Kidney epithelial cell (primary cell): ENCODE measurements at places on chromosomes 1 and 21.

DNA sequence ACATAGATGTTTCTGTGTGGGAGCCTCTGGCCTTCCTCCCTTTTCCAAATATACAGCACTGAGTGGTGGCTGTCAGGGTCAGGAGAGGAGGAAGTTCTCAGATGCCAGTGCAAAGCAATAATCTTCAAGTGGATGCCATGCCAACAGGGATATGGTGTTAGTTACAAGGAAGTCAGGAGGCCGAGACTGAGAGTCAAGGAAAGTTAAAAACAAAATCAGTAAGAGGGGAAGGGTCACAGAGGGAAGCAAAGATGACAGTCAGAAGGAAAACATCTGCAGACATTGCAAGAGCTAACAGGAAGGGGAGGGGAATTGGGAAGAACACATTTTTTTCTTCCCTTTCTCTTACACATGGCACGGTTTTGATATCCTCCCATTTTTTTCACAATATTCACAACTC is 691.4 kb downstream of the ADGRL2 start:
- no peak for DNase-seq

- peak; percentile 86 for DNase-seq
These were observed 5.6 kb downstream of the OSBPL9 start for GRCh38 chr1:51622455-51622913.

GRCh38 chr1:199172171-199173124 is 533.6 kb downstream of the PTPRC start:
- no peak for DNase-seq

GRCh38 chr1:15722411-15722810 is 13.6 kb upstream of the SLC25A34 start:
- no peak for DNase-seq

DNA sequence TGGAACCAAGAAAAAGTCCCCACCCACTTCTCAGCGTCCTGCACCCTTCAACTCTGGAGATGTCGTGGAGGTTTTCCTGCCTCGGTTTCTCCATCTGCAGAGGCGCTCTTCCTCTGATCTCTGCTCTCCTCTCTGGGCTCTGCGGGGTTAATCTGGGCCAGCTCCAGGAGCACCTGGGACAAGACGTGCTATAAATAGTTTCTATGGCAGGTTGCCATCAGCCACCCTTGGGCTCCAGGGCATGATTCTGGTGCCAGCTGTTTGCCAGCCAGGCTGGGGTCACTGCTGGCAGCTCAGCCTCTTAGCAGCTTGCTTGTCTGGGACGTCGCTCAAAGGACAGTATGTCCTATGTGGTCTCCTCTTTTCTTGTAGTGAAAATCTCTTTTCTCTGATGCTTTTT is 137.1 kb downstream of the ACTL8 start:
- no peak for DNase-seq

DNA sequence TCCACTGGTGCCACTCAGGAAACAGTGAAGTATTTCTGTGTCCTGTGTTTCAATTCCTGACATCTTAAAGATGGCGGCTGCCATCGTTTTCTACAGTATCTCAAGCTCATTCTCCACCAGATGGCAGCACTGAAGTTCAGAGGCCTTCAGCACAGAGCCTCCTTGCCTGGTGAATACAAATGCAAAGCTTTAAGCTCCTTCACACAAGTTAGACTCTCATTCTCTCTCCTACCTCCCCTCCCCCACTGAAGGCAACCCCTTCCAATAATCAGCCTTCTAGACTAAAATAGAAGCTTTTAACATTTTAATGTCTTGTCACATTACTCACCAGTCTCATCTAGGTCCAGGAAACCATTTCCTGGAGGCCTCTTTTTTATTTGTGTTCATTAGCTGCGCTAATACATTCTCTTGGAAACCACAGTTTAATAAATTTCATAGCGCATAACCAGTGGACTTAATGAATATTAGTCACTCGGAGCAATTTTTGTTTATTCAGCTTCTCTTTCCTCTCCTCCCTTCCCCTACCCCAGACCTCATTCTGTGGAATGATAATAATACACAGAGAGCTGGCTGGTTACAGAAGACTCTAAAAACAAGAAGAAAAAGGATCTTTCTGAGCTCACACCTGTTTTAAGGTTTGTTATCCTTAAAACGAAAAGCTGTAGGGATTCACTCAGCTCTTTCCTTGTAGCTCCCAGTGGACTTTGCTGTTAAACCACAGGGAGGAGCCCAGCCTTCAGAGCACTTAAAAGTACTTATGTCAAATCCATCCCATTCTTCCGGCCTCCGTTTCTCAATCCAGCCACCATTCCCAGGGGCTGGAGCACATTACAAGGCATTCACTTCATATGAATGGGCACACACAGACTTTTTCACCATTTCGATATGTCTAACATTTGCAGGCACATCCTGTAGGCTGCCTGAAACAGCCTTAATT is 384.9 kb downstream of the HLX start:
- DNase-seq, result peak; percentile 59

DNA sequence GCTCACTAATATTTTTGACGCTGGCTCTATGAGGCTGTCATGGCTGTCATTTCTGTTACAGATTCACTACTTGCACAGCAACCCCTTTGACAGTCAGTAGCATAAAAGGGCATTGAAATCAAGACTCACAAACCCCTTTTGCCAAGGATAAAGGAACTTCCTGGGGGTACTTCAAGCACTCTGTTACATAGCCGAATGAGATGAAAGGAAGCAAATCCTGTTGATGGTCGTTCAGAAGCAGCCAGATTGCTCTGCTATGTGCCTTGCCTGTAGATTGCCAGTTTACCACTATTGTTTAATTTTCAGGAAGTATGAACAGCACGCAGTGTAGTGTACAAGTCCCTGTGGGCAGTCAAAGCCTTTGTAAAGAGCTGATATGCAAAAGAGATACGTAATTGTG is 296.2 kb downstream of the LRRIQ3 start:
- DNase-seq, result no peak

DNA sequence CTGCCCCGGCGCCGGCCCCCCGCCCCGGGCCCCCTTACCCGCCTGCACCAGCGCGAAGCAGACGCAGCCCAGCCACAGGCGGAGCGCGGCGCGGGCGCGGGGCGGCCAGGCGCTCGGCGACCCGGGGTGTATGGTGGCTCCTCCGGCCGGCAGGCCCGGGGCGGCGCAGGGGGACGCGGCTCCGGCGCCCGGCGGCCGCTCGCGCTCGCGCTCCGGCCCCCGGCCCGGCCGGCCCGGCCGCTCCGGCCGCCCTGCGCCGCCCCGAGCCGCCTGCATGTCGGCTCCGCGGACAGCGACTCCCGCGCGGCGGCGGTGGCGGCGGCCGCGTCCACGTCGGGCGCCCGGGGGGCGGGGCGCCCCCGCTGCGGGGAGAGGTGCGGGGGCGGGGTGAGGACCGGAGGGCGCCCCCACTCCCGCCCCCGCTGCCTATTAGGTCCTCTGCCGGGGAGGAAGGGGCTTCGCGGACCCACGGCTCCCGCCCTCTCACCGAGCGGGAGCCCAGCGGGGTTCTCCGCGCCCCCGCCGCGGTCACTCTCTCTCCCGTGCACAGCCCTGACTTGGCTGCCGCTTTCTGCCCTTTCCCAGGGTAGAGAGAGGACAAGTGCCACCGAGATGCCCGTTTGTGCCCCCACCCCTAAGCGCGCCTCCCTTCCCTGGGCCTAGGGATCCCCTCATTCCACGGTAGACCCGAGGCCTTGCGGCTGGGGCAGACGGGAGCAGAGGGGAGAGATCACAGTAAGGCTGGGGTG is at the start of gene FNDC5:
TSS of gene FNDC5 (minus strand) at position 298 of the 749 bp plus-strand sequence.
- no peak for DNase-seq

GRCh38 chr1:1065265-1065939 is 8.7 kb downstream of the RNF223 start:
- no peak for DNase-seq

DNA sequence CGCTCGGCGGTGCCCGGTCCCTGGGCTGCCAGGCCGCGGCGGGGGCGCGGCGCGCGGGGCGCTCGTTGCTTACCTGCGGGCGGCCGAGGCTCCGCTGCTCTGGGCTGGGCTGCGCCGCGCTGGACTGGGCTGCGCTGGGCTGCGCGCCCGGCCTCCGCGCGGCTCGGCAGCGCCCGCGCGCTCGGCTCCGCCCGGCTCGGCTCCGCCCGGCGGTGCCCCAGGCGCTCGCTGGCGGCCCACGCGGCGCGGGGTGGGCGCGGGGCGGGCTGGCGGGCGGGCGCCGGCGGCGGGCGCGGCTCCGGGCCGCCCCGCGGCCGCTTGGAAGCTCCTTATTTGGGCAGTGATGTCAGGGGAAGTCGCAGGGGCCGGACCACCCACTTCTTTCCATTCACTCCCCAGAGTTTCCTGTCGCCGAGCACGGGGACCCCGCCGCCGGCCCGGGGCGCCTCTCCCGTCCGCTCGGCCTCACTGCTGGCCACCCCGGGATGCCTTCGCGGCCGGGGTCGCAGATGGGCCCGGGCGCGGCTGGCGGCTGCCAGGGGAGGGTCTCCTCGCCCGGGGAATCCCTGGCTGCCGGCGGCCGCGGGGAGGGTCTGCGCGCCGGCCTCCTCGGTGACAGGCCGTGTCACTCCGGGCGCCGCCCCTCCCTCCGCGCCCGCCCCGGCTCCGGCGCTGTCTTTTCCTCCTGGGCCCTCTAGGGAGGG is 177.7 kb upstream of the EDN2 start:
- no peak for DNase-seq

- no peak for DNase-seq
These were observed 8.7 kb downstream of the AGPAT3 start for GRCh38 chr21:43873673-43874072.

DNA sequence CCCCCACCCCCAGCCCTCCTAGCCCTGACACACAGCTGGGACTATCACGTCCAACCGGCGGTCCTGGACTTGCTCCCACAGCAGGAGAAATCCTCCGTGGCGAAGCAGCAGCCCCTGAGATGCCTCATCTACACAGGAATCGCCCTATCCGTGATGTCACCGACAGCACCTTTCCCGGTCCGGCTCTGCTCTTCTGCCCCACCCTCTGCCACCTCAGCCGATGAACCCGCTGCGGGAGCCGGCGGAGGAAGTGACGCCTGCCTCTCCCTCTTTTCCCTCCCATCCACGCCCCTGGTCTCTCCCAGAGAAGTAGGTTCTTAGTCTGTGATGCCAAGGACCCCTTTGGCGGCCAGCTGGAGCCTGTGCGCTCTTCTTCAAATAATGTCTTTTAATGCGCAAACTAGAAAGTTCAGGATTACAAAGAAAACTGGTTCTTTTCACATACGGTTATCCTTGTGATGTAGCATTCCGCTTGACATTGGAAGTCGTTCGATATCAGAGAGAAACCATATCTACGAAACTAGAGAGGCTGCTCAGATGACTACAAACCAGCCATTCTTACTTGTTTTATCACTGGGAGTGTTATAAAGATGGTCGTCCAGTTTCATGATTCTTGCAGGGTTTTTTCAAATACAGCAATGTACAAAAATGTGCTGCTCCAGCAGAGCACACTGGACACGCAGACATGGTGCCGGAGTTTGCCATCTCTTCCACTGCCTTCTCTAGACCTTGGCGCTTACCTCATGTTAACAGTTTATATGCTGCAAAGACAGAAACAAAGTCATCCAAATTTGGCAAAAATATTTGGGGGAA is 120.3 kb downstream of the PPIAL4G start:
- DNase-seq, result no peak

- DNase-seq, result no peak
These were observed 37.0 kb downstream of the SERBP1 start for GRCh38 chr1:67393240-67393639.

DNA sequence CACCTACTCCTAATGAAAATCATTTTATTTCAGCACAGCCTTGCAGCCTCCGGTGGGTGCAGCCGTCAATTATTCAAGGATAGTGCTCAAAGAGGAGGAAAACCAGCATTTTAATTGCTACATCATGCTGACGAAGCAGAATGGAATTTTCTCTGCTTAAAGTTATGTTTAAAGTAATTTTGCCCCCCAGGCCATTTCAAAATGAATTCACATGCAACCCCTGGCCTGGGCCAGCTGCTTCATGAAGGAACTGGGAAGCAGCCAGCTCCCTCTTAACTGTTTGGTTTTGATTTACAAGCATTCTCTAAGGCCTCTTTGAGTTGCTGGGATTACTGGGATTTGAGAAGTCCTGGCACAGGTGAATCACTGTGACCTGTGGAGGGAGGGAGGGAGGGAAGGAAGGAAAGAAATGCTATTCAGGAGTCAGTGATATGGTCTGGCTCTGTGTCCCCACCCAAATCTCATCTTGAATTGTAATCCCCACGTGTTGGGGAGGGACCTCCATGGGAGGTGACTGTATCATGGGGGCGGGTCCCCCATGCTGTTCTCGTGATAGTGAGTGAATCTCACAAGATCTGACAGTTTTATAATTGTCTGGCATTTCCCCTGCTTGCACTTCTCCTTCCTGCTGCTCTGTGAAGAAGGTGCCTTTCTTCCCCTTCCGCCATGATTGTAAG is 66.0 kb downstream of the PGBD5 start:
- DNase-seq, result peak; percentile 41

- no peak for DNase-seq
These were observed 64.3 kb upstream of the TINAGL1 start for GRCh38 chr1:31511848-31512615.
